ENCODE measurements at places on chromosomes 6 and 20.

DNA sequence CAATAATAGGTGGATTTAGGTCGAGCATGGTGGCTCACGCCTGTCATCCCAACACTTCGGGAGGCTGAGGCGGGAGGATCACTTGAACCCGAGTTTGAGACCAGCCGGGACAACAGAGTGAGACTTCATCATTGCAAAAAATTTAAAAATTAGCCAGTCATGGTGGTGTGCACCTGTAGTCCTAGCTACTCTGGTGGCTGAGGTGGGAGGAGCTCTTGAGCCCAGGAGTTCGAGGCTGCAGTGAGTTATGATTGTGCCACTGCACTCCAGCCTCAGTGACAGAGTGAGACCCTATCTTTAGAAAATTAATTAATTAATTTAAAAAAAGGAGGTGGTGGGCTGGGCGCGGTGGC lies 13.4 kb upstream of the C20orf203 start:
- no peak for DNase-seq

DNA sequence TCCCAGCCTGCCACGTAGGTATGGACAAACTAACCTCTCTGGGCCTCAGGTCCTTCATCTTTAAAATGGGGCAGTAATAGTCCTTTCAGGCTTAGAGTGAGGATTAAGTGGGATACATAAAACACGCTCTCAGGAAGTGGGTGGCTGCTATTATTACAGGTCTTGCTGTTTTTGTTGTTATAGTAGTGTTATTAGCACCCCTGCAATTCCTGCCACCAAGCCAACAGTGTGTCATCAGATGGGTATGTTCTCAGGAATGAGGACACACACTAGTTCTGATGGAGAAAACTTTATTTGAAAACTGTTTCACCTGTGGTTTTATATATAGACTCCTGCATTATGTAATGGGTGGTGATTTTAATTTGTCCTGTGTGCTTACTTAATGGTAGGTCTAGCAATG lies 131.7 kb downstream of the LRRC1 start:
- DNase-seq = no peak

DNA sequence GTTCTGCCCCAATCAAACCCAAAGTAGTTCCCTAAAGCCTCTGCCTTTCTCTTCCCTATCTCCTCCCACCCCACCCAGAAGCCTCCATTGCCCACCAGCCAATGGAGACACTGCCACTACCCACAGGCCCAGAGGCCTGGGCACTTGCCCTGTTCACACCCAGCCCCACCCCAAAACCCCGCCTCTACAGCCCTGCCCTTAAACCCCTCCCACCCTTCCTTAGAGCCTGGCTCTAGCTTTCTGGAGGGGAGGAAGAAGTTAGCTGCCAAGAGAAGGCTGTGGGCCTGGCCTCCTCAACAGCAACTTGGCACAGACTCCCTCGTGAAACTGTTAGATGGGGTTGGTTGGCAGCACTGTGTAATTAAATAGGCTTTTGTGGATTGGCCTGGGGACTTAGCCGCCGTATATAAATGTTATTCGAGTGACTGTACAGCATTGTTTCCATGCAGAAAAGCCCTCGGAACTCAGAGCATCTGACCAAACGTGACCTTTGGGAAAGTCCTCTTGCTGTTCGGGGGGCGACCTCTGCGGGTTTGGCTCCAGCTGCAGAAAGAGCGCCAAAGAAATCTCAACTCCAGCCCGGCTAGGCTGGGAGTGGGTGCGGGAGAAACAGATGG lies 31.4 kb downstream of the COL11A2 start:
- peak; percentile 70 for DNase-seq

DNA sequence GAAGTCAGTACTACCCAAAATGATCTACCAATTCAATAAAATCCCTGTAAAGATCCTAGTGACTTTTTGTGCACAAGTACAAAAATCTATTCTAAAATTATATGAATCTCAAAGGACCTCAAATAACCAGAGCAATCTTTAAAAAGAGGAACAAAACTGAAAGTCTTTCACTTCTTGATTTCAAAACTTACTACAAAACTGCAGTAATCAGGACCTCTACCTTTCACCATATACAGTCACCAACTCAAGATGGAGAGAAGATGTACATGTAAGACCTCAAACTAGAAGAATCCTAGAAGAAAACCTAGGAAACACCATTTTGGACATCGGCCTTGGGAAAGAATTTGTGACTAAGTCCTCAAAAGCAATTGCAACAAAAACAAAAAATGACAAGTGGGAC lies 109.5 kb upstream of the CD93 start:
- peak; percentile 76 for DNase-seq

GRCh38 chr6:34630040-34630439 lies 66.5 kb downstream of the ILRUN start:
- DNase-seq = no peak

GRCh38 chr6:90062667-90063066 lies 168.4 kb downstream of the GJA10 start:
- DNase-seq = no peak

DNA sequence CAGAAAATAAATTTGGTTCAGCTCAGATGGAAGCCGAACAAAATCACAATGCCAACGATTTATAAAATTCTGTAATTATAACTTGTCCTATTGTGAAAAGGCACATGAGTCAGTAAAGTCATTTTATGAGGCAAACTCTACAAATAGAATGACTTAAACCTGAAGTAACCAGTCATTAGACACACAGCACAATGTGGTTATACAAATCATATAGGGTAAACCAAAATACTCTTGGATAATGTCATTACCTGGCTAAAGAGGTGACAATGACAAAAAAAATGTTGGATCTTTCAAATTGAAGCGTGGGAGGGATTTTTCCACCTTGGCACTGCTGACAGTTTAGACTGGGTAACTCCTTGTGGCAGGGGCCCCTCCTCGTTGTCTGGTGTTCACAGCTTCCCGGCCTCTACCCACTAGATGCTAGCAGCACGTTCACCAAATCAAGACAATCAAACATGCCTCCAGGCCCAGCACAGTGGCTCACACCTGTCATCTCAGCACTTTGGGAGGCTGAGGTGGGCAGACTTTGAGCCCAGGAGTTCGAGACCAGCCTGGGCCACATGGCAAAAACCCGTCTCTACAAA lies 5.0 kb downstream of the ANKRD60 start:
- DNase-seq = no peak

DNA sequence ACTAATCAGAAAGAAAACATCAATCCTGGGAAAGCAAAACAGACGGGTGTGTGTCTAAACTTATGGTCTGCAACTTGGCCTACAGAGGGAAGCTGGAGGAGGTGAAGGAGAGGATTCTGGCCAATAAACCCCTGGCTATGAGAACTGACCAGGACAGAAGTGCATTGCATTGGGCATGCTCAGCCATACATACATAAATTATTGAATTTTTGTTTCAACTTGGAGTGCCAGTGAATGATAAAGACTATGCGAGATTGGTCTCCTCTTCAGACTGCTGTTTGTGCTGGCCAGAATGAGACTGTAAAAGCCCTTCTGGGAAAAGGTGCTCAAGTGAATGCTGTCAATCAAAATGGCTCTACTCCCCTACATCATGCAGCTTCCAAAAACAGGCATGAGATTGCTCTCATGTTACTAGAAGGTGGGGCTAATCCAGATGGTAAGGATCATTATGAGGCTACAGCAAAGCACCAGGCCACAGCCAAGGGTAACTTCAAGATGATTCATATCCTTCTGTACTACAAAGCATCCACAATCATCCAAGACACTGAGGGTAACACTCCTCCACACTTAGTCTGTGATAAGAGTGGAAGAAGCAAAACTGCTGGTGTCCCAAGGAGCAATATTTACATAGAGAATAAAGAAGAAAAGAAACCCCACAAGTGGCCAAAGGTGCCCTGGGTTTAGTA lies 17.4 kb downstream of the ADNP start:
- no peak for DNase-seq

DNA sequence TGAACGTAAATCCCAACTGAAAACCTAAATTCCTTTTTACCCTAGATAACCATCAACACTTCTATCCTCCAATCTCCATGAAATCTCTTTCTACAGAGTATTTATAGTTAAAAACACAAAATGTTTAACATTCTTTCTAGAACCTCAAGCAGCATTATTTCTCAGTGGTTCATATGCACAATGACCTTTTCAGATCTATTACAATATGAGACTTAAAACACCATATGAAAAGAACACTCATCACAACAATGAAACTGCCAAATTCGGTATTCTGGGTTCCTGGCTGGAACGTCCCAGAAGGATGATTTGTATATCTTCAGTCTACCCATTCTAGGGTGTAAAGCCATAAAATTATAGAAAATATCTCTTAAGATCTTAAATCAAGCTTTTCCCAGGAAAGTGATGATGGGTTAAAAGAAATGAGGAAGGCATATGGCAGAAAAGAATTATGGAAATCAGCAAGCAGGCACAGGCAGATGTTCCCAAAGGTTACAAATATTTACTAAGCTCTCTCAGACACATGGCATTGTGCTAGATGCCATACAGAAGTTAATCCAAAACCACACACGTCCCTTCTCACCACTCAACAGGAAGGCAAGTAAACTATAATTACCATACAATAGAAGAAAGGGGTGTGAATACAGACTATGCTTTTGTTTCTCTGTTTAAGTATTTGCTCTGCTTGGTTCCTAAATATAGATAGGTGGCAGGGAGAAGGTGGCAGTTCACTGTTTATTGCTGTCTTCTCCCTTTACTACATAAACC lies 118.0 kb downstream of the CHD6 start:
- DNase-seq = no peak

- DNase-seq = no peak
These were observed 255.4 kb downstream of the ATXN1 start for GRCh38 chr6:16505711-16506357.

DNA sequence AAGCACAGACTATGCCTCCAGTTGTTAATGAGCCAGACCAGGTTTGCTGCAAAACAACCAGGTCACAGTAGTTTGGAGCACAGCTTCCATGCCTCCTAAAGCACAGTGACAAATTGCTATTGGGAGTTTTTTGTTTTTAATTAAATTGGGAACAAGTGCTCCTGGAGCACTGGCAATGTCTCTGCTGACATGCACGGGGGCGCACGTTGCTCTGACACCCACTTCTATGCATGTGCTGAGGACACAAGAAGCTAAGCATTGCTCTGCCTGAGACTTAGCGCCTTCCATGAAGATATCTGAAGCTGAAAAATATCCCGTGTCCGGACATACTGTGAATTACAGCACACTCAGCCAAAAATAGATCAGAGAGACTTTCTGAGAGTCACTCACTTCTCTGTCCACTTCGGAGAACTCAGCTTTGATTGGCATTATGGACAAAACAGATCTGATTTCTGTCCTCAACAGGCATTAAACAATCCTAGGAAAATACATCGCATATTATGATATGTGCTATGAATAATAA lies 18.6 kb upstream of the GGTLC1 start:
- no peak for DNase-seq

DNA sequence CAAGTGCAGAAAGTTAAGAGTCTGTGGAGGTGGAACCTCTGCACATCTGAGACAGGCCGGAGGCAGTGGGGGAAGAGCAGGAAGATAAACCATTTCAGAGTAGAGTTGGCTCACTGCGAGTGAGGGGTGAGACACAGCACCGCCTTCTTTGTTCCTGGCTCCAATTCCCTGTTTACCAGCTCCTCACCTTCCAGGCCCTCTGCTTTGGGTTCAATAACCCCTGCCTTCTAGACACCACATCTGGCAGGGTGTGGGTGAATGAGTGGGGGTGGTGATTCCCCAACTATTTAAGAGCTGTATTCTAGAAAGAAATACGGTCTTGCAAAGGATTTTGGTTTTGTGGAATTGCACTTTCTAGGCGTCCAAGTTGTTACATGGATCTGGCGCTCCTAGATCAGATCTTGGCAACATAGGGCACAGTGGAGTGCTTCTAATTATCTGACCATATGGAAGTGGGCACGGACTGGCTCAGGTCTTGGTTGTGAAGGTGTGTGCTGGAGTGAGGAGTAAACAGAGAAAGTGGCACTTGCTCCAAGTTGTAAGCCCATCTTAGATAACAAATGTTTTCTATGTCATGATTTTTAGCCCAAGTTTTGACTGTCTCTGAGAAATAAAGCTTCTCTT lies 141.6 kb upstream of the NRN1 start:
- no peak for DNase-seq

- no peak for DNase-seq
These were observed 80.5 kb upstream of the CNR1 start for GRCh38 chr6:88246654-88247053.

- peak; percentile 99 for DNase-seq
These were observed 79.8 kb downstream of the KIF13A start for GRCh38 chr6:17907406-17908229.

- no peak for DNase-seq
These were observed 461.9 kb downstream of the KIF16B start for GRCh38 chr20:16111172-16111832.

DNA sequence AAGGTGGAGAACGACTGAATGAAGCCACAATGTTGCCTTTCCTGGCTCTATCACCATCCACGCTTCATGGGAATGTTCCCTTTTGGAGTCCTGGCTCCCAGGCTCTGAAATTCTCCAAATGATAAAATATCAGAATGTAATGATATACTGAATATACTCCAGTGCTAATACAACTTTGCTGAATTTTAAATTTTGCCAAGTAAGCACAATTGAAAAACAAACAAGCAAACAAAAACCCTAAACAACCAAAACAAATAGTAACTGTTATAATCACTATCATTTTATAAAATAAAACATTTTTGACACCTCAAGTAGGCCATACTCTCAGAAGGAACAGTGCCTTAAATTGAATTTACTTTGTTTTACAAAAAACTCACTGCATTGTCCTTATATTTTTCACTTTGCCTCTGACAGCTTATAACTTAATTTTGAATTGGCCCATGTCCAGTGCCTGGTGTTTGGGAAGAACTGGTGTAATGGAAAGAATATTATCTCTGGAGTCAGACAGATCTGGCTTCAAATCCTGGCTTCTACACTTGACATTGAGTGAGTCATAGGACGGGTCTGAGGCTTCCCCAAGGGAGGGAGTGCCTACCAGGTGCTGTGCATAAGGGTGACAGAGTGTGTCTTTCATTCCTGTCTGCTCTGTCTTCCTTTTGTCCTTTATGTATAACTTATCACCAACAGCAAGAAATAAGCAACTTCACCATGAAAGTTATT lies 698.3 kb downstream of the EPM2A start:
- no peak for DNase-seq

DNA sequence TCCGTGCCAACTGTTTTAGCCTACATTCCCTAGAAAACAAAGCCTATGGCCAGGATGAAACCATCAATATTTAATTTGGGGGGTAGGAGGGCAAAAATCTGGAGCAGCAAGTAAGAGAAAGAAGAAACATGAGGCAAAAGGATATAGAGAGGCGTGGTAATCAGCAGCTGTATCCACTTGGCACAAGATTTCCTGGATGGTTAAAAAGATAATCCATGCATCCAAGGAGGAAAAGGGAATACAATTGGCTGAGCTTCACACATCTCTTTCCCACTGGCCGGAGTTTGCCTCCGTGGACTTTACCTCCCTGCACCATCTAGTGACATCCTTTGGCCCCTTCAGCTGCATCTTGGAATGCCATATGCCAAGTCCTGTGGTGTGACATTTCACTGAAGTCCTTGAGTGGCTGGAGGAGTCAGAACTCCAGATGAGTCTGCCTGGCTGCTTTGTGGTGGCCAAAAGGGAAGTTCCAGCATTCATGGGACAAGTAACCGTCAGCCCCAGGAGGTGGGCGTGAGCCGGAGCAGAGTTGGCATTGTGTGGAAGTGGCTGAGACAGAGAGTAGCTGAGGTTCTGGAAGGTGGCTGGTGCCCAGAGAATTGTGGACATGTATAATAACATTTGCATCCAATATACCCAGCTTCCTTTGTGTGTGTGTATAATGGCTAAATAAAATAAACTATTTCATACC lies 13.7 kb upstream of the TMX4 start:
- DNase-seq = no peak
